ENCODE measurements at places on chromosomes 1 and 21.

DNA sequence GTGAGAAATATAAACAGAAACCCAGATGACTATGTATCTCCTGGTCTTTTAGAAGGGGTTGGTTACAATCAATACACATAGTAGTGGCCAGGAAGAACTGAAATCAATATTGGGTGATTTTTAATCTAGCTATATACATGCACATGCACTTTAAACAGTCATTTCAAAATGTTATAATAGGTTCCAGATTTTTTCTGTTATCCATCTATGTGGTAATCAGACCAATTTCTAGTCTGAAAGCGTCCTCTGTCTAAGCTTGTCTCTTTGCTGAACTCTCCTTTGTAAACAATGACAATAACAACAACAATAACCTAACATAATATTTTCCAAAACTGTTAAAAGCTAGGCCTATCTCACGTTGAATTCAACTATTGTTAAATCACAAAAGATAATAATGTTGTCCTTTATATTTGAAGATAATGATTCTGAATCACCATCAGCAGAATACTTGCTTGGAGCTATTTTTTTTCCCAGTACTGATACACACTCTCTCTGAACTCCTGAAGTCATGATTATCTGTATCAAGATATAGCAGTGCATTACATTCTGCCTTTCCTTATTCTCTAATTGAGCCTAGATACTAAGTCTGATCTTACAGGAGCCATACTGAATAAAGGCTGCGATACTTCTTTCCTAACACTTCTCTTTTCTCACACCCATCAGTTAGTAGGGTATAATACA, 496.8 kb upstream of the ZRANB2 start:
- no peak for DNase-seq

DNA sequence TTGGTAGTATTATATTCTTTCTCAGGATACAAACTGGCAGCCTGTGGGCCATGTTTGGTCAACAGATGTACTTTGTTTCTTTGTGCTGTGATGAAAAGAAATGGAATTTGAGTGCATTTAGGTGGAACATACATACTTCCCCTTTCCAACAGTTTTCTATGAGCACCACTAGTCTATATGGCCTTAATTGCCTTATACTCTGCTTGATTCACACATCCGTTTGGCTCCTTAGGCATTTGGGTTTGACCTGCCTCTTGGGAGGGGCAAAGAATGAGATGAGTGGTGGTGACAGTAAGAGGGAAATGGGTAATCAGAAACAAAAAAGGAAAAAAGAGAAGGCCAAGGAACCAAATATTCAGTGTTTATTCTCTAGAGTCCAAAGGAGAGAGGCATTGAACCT, 17.0 kb downstream of the CFAP126 start:
- no peak for DNase-seq

DNA sequence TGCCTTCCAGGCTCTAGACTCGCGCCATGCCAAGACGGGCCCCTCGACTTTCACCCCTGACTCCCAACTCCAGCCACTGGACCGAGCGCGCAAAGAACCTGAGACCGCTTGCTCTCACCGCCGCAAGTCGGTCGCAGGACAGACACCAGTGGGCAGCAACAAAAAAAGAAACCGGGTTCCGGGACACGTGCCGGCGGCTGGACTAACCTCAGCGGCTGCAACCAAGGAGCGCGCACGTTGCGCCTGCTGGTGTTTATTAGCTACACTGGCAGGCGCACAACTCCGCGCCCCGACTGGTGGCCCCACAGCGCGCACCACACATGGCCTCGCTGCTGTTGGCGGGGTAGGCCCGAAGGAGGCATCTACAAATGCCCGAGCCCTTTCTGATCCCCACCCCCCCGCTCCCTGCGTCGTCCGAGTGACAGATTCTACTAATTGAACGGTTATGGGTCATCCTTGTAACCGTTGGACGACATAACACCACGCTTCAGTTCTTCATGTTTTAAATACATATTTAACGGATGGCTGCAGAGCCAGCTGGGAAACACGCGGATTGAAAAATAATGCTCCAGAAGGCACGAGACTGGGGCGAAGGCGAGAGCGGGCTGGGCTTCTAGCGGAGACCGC, 2.0 kb upstream of the OLIG2 start:
- no peak for DNase-seq

DNA sequence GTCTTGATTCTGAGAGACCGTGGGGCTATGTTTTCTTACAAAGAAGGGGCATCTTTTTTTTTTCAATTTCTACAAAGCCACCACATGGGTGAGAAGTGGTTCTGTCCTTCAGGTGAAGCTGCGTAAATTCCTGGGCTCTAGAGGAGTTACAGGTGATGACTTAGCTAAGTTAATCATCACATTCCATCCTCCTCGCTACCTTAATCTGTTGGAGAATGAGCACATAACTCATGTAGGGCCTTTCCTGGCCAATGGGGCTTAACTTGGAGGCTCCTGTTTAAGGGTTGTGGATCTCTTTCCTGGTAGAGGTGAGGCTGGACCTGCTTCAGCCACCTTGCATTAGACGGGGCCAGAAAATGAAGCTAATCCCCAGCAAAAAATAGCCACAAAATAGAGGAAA, 19.9 kb downstream of the REG4 start:
- no peak for DNase-seq

DNA sequence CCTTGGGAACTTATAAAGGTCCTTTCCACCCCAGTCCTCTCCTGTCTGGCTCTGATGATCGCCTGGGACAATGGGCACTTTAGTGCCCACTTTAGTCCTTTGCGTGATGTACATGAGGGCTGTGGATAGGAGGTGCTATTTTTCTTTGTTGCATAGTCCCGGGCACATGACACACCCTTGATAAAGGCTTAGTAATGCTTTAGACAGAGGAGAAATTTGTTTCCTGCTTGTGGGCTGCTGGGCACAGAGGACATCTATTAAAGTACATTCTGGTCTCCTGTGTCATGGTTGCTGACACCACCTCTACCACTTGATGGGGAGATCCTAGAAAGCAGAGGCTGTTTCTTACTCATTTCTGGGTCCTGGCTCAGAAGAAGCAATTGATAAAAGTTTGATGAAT, 5.4 kb upstream of the KNCN start:
- DNase-seq = no peak

GRCh38 chr1:97489834-97490233, 431.0 kb downstream of the DPYD start:
- DNase-seq = no peak

- DNase-seq = no peak
Observed at GRCh38 chr1:202017749-202018467, 7.5 kb downstream of the ELF3 start.

All from activated CD8-positive, alpha-beta memory T cell treated with anti-CD3 and anti-CD28 coated beads for 48 hours (primary cell).